Right renal cortex interstitium (tissue), 3 donors: ENCODE measurements at places on chromosomes 1 and 21.

- DNase-seq, result no peak
Measured at GRCh38 chr1:178784131-178784536, 59.1 kb downstream of the RALGPS2 start.

GRCh38 chr21:36846631-36847030, 119.8 kb downstream of the HLCS start:
- no peak for DNase-seq

DNA sequence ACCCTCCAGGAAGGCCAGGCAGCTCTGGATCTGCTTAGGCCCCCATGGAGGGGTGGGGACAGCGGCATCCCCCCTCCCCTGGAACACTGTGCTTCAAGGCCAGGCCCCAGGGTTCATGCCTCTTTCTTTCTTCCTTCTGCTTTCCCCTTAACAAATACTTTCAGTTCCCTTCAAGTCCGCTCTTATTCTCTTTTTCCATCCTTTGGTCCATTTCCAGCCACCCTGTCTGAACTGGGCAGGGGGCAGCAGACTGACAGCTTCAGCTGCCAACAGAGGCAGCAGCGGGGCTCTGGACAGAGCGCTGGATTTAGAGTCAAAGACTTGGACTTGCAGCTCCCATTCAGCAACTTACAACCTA, 1.1 kb upstream of the CD244 start:
- DNase-seq, result no peak

DNA sequence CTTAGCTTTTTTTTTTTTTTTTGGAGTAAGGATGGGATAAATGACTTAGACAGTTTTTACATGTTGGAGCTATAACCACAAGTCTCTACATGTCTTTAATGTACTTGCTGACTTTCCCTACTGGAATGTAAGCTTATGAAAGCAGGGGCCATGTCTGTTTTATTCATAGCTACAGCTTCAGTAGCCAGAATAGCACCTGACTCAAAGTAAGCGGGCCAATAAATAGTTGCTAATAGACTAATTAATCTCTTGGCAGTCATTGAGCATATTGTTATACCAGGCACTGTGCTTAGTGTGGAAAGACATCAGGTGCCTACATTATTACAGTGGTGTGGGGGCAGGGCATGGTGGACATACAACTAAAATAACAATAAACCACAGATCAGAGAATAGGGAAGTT, 84.4 kb upstream of the HOOK1 start:
- no peak for DNase-seq

DNA sequence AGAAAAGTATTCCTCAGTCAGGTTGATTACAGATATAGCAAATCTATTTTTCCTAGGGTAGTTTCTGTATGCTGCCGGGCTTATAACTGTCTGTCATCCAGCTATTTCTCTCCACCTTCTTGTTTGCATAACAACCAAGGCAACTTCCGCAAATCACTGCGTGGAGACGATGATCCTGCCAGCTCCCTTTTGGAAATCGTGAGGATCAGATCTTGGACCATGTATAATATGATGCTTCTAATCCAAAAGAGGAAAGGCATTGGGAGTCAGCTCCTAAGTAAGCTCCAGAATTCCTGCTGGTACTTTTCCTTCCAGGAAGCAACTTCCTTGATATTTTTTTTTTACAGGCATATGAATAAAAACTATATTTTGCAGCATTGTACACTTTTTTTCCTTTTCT, 445 bp upstream of the RGS4 start:
- no peak for DNase-seq

DNA sequence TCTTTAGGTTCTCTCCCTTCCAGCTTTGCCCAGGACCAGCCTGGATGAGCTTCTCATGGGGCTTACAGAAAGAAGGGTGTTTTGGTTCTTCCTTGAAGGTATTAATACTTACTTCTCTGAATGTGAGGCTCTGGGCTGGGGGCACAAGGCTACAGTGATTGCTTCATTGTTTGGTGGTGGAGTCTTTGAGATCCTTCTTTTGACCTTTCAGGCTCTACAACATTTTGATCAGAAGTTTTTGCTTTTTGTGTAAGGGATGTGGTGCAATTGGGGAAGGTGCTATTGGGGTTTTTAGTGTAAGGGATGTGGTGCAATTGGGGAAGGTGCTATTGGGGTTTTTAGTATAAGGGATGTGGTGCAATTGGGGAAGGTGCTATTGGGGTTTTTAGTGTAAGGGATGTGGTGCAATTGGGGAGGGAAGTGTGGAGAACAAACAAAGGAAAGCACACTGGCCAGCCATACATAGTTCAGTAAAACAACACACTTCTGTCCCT, 103.6 kb upstream of the IVNS1ABP start:
- no peak for DNase-seq

GRCh38 chr1:38569932-38570656, 289.5 kb downstream of the RRAGC start:
- no peak for DNase-seq

DNA sequence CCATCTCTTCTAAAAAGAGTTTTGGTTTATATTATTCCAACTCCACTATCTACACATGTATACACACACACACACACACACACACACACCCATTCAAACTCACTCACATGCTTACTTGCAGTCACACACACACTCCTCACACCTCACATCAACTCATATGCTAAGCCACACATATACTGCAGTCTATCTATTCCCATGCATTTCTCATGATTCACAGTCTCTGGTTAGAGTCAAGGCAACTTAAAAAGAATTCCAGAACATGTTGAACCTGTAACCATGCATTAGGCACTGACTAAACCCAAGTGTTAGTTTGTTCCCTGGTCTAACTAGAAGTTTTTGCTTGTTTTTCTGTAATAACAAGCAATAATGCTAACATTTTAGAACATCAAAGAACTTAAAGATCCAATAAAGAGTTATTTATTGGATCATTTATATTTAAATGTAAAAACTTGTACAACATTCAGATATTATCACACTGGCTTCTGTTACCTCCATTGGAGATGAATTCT, 931.1 kb downstream of the PLA2G4A start:
- no peak for DNase-seq
